CD4-positive, alpha-beta T cell treated with Interleukin-12 subunit alpha and Interleukin-12 subunit beta, for 1 hour (primary cell): ENCODE measurements at places on chromosomes 3 and 15.

GRCh38 chr3:123378409-123378915 lies 70.4 kb downstream of the ADCY5 start:
- DNase-seq = no peak

GRCh38 chr3:193483988-193484539 lies 70.6 kb downstream of the ATP13A4 start:
- DNase-seq = no peak

DNA sequence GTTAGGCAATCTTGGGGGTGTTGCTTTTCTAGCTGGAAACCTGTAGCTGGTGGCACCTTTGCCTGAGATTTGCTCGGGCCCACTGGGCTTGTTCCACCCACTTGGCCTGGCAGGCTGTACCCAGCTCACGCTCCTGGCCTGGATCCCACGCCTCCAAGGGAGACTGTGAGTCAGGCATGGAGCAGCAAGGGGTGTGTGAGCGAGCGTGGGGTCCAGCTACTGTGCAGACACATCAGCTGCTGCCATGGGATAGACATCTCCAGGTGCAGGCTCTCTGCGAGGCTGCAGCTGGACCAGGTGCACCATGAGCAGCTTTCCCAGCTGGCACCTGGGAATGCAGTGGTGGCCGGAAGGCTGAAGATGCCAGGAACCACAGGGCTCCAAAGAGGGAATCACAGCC lies 36.0 kb downstream of the NR1D2 start:
- no peak for DNase-seq

GRCh38 chr3:40328374-40328773 lies 18.9 kb downstream of the EIF1B start:
- no peak for DNase-seq

DNA sequence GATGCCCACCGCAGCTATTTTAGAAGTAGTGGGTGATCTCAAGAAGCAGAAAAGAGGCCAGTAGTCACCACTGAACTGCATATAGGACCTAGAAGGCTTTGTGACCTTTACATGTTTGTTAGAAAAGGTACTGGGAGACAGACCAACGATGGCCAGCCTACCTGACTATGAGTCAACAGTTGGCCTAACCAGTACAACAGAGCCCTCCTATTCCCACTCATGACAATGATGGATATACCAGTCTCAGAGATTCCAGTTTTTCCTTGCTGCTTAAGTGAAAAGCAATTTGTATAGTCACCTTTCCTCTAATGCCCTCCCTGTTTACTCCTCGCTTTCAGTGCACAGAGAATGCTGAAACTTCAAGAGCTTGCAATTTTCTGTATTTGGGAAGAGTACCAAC lies 86.6 kb upstream of the PPIB start:
- no peak for DNase-seq

- DNase-seq = no peak
Observed at GRCh38 chr3:148954981-148955380, 36.4 kb upstream of the GYG1 start.
